ENCODE measurements at places on chromosomes 11 and 22.

DNA sequence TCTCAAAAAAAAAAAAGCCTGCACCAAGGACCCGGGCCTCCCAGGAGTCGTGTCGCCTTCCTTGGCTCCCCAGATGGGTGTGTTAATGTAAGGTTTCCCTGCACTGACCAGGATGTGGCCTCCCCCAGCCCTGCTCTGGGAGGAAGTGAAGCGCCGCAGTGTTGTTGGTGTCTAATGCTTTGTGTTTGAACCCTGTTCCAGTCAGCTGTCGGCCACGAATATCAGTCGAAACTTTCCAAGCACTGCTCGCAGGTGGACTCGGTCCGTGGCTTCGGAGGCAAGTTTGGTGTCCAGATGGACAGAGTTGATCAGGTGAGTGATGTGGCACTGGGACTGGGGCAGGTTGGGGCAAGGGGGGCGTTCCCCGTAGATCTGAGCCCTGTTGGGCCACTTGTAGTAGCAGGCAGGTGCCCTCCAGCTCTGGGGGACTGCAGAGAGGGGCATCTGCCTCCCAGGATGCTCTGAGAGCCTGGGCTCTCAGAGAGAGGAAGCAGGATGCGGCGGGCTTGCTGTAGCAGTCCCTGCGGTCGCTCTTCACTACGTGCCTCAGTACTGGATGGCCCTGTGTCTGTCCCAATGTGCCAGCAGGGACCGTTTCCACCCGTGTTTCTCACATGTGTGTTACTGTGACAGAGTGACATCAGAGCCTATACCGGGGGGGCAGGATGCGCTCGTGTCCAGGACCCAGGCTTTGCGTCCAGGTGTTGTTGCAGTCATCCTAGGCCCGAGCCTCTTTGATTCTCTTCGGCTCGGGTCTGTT is 16.2 kb downstream of the CTTN start:
- no peak for DNase-seq

DNA sequence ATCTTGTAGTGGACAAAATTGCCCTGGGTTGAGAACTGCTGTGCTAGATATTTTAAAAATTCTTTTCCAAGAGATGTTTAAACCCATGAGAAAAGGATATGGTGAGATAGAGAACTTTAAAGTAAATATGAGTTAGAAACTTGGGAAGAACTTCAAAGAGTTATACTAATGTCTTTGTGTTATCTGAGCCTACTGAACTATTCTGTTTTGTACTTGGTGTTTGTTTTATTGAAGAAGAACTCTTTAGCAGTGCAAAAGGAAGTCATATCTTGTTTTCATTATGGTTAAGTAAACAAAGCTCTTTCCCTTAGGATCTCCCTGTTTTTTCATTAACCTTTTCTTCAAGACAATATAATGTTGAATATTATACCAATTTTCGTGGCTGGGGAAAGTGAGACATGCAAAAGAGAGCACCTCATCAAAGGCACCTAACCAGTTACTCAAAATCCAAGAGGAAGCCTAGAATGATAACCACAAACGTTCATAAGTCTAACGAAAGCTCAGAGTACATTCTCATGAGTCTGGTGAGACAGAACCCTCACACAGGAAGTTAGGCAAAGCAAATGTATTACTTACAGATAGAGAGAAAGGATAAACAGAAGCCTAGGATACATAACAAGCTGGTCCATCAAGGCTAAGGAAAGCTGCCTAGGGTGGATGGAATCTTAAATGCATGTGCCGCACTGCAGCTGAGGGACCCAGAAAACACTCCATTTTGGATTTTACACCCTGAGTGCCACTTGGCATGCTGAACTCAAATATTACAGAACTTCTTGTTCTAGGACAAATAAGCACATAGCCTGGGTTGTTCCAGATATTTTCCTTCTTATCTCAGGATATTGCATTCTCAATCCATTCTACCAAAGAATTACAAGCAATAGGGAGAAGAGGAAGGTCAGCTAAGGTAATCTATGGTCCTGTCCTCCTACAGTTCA is 112.5 kb upstream of the ANO3 start:
- DNase-seq: no peak

GRCh38 chr11:61554172-61554988 is 26.5 kb downstream of the SYT7 start:
- DNase-seq: no peak

DNA sequence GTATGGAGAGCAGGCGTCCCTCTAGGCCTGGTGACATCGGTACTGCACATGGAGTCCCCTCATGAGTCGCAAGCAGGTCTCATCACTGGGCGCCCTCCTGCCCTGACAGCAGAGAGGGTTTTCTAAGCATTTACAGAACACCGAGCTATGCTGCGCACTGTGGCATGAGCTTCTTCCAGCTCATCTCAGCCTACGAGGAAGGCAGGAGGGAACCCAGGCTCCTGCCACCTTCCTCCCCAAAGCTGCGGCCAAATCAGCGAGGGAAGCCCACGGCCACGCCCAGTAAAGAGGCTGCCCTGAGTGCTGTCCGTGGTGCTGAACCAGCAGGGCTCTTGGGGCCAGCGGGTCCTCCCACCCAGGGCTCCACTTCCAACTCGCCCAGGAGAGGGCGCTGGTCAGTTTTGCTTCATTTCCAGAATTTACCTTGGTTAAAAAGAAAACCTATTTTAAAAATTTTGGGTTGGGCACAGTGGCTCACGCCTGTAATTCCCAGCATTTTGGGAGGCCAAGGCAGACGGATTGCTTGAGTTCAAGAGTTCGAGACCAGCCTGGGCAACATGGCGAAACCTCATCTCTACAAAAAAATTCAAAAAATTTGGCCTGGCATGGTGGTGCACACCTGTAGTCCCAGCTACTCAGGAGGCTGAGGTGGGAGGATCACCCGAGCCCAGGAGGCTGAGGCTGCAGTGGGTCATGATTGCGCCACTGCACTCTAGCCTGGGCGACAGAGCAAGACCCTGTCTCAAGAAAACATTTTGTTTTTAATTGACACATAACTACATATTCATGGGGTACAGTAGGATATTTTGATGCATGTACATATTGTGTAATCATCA is 34.2 kb downstream of the PHF21B start:
- peak; percentile 67 for DNase-seq

GRCh38 chr11:111474432-111474831 is 37.8 kb downstream of the BTG4 start:
- DNase-seq: no peak

DNA sequence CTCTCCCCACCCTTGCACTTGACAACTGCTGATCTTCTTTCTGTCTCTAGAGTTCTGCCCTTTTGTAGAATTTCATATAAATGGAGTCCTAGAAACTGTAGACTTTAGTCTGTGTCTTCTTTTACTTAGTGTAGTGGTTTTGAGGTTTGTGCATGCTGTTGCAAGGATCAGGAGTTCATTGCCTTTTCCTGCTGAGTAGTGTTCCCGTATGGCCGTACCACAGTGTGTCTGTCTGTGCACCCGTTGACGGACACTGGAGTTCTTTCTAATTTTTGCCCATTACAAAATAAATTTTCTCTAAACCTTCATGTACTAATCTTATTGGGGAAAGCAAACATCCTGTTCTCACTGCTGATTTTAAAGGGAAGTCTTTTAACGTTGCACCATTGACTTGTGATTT is 138.1 kb downstream of the TBC1D22A start:
- DNase-seq: no peak

DNA sequence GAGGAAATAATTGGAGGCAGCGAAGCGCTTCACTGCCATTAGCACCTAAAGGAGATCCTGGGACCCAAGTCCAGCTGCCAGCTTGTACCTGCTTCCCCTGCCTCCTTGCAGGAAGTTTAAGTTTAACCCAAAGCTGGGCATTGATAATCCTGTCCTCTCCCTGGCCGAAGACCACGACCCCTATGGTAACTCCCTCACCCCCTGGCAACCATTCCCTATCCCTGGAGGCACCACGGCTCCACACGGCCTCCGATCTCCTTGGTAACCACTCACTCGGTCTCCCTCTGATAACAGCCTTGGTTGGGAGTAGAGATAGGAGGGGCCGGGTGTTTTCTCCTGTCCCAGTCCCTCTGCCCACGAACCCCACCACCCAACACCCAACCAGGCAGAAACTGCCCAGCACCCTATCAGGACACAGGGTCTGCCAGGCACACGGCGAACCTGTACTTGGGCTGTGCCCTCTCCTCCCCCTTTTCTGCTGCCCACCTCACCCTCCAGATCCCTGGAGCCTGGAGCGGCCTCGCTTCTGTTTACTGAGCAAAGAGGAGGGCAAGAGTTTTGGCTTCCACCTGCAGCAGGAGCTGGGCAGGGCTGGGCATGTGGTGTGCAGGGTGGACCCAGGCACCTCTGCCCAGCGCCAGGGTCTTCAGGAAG is 833 bp downstream of the NHERF4 start:
- no peak for DNase-seq

DNA sequence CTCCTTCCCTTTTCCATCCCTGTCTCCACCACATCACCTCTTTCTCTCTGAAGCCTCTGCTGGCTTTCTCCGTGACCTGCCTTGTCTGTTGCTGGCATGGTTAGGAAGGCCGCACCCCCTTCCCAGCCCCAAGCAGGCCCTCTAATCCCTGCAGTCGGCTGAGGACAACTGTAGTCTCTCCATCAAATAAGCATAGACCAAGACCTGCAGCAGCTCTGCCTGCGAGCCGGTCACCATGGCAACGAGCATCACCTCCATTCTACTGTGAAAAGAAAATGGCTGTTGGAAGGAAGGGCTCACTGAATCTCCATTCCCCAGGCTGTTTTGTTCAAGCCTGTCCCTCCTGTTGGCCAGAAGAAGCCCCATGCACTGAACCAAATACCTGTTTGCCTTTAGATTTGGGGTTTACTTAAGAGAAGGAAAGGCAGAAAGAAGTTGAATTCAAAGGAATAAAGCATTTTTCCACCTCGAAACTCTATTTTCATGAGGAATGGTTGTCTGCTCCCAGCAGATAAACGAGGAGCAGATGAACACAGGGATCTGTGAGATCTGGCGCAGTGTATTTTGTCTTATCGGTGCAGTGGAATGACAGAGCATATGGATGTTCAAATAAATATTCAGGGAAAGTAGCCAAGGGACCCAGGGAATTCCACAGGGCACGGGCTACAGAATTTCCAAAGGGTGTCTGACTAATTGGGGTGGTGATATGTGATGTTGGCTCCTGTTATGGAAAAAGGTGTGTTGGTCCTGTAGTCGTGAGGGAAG is 113.1 kb upstream of the TTC12 start:
- DNase-seq: no peak

DNA sequence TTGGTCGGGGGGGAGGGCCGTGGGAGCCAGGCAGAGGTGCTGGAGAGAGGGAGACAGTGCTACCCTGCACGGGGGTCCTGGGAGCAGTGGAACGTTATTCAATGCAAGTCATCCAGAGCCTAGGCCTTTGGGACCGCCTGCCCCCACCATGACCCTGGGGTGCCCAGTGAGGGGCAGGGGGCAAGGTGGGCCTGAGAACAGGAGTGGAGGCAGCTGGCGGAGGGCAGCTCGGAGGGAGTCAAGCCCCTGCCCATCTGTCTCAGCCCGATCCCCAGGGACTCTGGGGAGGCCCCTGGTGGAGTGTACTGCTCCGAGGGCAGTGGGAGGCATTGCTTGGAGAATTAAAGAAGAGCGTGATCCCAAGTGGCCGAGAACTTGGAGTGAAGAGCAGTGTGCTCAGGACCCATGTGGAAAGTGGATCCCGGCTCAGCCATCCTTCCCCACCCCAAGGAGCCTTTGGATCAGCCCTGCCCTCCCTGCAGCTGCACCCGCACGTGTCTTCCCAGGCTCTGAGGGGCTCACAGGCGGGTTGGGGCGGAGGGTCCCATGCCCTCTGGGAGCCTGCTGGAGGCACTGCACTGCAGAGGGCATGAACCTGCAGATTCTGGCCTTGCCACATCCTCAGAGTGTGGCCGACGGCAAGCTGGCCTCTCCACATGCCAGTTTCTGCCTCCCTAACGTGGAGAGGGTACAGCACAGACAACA is 34.0 kb upstream of the SMIM38 start:
- DNase-seq: no peak

- no peak for DNase-seq
These were observed 352.8 kb upstream of the FAT3 start for GRCh38 chr11:91871791-91872190.

DNA sequence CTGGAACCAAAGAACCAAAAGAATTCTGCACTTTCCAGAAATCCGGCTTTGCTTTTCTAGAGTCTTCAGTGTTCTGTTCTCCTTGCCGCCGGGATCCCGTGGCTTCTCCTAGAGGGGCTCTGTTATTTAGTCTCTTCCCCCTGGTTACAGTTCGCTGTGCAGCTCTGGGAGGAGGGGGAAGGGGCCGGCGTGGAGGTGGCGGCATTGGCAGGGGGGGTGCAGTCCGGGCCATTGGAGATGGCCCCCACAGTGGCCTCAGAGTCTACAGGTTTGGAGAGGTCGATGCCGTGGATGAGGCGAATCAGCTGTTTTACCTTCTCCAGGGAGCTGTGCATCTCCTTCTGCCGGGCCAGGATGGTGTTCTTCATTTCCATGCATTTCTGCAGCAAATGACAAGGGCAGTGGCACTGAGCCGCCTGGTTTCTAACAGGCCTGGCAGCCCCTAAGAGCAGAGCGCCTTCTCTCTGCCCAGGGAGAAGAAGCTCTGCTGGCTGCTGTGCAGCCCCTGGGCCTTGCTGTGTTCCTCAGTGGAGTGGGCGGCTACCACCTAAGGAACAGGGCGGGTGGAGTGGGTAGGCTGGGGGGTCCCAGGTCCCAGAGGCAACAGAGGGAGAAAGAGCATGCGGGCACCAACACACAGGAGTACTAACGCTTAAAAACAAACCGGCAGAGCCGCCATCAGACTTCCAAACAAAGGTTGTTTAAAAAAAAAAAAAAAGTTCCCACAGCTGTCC is 11.6 kb downstream of the LARGE2 start:
- DNase-seq: no peak

DNA sequence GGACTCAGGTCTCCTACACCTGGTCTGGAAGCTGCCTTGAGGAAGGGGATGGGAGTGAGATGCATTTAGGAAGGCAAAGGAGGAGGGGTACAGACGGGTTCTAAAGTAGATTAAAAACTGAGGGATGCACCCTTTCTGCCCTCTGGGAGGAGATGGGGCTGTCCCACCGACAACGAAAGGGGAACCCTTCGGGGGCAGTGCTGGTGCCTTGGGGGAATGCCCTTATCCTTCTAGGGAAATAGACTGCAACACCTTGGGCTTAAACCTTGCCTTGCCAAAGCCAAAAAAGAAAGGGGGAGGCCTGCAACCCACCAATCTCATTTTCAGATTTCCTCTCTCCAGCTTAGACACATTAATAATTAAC is 89.8 kb downstream of the PLEKHA7 start:
- DNase-seq: no peak

GRCh38 chr22:22184277-22184807 is 60.2 kb upstream of the VPREB1 start:
- no peak for DNase-seq

- DNase-seq: no peak
These were observed 94.7 kb upstream of the RASSF10 start for GRCh38 chr11:12914400-12914912.

DNA sequence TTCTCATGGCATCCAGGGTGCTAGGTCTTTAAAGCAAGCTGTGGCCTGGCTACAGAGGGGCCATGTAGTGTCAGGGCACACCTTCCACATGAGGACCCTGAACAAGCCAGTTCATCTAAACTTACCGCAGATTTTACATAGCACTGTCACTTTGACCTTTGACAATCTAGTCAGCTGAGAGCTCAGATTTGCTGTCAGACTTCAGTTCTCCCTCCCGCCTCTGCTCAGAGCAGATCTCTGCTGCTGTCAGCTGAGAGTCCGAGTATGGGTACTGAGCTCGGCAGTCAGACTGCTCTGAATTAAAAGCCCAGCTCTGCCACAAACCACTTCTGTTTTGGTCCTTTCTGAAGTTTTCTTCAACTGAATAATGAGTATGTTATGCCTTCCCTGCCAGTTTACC is 507.1 kb downstream of the SOX6 start:
- DNase-seq: no peak

GRCh38 chr22:36210224-36210623 is 8.6 kb upstream of the APOL4 start:
- no peak for DNase-seq

GRCh38 chr22:39375646-39376045 is 23.9 kb upstream of the TAB1 start:
- DNase-seq: no peak

Measured in stimulated activated CD8-positive, alpha-beta memory T cell treated with anti-CD3 and anti-CD28 coated beads, Interleukin-15, amount 100 ng/mL, for 48 hours (primary cell).